NCI-H524 treated with DMSO at 0.1 percent for 48 hours (cell line): ENCODE measurements at places on chromosomes 5 and 9.

DNA sequence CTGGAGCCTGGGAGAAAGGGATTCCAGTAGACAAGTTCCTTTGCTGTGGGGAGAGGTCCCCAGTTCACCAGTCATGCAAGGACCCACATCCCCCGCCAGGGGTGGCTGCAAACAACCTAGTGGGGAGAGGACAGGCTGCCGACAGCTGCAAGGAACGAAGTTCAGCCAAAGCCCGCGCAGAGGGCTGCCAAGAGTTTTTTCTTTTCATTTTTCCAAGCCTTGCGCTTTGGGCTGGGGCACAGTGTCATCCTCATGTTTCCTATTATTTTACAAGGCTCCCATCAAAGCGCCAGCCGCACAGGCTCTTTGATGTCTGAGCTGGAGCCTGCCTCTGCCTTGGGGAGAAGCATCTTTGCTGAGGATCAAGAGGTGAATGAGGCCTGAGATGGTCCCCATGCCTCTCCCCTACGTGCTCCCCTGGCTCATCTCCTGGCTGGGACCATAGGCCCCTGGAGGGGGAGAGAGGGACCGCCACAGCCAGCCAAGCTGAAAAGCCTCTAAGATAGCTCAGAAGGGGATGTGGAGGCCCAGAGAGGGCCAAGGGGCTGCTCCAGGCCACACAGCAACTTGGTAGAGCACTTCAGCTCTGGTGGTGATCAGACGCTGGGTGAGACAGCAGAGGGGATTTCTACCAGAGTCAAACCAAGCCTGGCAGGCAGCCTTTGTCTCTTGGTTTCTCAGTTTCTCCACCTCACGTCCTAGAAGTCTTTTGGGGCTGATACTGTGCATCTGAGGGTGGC, 50.4 kb upstream of the SYNPO start:
- DNase-seq: no peak

- DNase-seq: no peak
Observed at GRCh38 chr5:157059093-157059539, at the start of gene HAVCR1. TSS of gene HAVCR1 (minus strand) at chr5:157059116. CDS start at chr5:157057943, 1,173 bp downstream.

- DNase-seq: no peak
Observed at GRCh38 chr9:98409719-98410118, 154.3 kb upstream of the TBC1D2 start.

- no peak for DNase-seq
Observed at GRCh38 chr5:107542428-107542827, 128.3 kb downstream of the EFNA5 start.

DNA sequence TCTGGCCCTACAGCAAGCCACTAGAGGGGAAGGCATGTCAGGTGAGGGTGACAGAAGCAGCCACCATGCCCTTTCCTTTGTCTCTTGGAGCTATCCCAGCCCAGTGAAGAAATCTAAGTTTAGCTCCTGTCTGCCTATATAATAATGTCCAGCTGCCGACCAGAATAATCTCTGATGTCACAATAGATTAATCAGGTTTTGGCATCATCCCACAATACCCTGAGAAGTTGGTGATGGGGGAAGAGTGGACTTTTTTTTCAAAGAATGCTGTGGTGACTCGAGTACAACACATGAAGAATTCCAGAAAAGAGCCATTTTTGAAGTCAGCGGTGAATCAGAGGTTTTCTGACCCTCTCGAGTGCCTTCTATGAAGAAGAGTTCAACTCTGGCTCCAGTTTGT, 1.7 kb upstream of the TSLP start:
- no peak for DNase-seq

- DNase-seq: no peak
Observed at GRCh38 chr9:85971731-85972130, 30.8 kb downstream of the NAA35 start.

GRCh38 chr5:95406426-95407090, 15.4 kb downstream of the FAM81B start:
- DNase-seq: no peak

DNA sequence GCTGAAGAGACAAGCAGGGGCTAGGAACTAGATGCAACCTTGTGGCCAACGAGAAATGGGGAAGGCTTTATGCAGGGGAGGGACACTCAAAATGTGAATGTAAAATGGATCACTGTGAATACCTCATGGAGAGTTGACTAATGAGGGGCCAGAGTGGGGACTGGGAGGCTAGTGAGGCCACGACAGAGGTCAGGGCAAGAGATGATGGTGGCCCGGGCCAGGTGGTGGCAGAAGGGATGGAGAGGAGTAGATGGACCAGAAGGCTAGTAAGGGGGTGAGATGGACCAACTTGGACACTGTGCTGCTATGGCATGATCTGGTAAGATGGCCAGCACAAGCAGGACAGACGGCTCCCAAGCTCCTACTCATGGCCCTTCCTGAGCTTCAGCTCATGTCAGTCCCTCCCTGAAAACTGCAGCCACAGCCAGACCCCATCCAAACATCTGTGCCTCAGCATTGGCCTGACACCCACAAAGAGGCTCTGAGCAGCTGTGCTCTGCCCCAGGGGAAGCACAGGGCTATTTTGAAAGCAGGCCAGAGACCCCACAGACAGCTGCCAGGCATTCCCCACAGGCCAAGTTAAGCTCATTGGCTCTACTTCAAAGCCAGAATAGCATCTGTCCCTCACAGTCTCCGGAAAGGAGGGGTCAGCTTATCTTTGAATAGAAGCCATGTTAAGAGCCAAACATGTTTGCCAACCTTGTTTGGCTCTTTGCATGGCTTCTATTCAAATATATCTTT, 22.1 kb downstream of the P4HA2 start:
- DNase-seq: peak; percentile 85

DNA sequence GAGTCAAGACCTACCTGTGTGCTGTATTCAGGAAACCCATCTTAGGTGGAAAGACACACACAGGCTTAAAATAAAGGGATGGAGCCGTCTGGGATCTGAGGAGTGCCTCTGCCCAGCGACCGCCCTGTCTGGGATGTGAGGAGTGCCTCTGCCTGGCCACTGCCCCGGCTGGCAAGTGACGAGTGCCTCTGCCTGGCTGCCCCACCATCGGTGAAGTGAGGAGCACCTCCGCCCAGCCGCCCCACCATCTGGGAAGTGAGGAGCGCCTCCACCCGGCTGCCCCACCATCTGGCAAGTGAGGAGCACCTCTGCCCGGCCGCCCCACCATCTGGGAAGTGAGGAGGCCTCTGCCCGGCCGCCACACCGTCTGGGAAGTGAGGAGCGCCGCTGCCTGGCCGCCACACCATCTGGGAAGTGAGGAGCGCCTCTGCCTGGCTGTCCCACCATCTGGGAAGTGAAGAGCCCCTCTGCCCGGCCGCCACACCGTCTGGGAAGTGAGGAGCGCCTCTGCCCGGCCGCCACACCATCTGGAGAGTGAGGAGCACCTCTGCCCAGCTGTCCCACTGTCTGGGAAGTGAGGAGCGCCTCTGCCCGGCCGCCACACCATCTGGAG, 33.7 kb downstream of the SAXO1 start:
- no peak for DNase-seq

GRCh38 chr5:2579126-2579525, 172.4 kb downstream of the IRX2 start:
- peak; percentile 2 for DNase-seq

DNA sequence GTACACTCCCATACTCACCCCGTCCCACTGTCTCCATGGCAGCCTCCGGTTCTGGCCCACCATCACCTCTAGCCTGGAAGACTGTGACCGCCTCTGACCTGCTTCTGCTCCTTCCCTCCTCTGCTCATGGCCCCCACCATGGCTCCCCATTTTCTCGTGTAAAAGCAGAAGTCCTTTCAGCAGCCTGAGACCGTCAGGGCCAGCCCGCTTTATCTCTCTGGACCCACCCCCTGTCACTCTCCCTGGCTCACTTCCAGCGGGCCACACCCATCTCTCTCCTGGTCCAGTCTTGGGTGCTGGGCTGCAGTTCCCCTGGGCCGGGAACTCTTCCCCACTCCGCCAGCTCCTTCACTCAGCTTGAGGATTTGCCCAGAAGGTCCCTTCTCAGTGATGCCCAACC, 96.0 kb upstream of the RUFY1 start:
- DNase-seq: no peak

- no peak for DNase-seq
Observed at GRCh38 chr5:148482697-148483462, 99.1 kb downstream of the FBXO38 start.

DNA sequence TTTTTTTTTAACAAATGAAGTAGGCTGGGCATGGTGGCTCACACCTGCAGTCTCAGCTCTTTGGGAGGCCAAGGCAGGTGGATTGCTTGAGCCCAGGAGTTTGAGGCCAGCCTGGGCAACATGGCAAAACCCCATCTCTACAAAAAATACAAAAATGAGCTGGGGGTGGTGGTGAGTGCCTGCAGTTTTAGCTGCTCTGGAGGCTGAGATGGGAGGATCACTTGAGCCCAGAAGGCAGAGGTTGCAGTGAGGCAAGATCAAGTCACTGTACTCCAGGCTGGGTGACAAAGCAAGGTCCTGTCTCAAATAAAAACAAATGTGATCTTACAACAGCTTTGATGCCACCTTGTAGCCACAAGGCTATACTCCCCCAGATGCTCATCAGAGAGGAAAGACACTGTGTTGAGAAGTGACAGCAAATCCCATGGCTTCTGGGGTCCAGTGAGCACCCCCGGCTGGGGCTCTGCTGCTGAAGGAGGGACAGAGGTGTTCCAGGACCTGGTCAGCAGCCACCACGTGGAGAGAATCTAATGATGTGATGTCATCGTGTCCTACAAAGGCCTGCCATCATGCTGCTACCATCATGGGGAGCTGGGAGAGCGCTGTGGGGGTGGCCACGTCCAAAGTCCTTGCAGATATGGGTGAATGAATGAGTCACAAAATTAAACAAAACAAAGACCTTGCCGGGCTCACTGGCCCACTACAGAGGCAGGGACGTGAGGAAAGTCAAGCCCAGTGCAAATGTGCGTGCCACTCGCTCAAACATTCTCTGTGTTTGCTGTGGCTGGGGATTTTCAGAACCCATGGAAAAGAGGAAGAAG, 60.7 kb downstream of the PRRT1B start:
- DNase-seq: no peak

DNA sequence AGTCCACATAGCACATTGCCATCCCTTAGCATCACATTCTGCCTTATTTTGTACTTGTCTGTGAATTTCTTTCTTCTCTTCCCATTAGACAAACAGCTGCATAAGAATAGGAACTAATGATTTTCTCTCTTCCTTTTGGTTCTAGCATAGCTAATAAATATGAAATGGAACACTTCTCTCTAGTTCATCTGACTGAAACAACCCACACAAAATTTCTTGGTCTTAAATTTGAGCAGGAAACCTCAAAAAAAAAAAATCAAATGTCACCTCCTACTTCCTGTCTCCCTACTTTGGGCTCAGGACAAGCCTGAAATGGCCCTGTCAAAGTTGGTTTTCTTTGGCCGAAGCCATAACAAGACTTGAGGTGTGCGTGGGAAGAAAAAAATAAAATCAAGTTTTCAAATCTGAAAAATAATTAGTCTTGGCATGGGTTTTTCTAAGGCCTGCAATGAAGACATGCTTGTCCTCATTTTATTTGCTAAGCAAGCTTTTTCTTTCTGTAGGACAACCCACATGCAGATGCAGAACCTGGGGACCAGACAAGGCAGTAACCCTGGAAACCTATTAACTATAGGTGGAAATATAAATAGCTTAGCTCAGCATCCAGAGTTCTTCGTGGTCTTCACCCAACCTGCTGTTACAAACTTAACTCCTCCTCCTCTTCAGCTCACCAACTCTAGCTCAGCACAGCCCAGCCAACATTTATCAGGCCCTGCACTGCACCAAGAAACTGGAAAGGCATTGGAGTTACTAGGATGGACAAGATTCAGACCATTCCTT, 523.5 kb upstream of the KLF4 start:
- no peak for DNase-seq

- DNase-seq: no peak
Observed at GRCh38 chr5:153880106-153880505, 158.6 kb downstream of the FAM114A2 start.

GRCh38 chr9:99127356-99128132, 22.6 kb downstream of the TGFBR1 start:
- no peak for DNase-seq

DNA sequence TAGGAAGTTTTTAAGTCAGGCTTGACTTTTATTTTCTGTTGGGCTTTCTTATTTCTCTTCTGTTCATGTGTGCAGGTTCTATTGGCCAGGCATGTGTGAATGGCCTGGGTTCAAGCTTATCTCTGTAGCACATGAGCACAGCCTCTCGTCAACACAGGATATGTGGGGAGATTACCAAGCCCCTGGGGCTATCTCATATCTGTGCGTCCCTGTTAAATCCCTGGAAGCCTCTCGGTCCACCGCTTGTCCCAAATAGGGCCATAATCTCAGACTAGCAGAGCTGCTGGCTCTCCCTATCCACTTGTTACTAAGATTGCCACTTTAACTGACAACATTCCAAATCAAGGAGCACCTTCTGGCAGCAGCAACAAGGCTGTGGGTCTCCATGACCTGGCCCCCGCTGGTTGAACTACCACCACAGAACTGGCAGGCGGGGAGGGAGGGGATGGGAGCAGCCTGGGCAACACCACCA, 28.4 kb upstream of the EBF1 start:
- no peak for DNase-seq

GRCh38 chr9:18410983-18411382, 63.0 kb upstream of the ADAMTSL1 start:
- no peak for DNase-seq

- no peak for DNase-seq
Observed at GRCh38 chr5:129718471-129719090, 29.3 kb upstream of the MINAR2 start.

DNA sequence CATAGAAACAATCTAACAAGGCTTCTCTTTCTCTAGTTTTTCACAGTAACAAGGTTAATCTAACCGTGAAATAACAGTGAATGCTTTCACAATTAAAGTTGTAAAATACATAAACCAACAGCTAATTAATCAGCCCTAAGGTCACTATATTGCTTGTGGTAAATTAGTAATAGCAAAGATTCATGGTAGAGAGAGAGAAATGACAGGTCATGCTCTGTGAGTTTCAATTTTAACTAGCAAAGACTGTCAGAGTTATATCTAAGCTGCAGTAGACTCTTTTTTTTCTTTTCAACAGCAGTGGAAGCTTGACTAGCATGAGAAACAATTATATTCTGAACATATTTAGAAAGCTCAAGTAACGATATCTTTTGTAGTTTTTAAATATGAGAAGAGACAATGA, 1068.0 kb downstream of the MAT2B start:
- no peak for DNase-seq

GRCh38 chr9:95778957-95779356, 96.5 kb upstream of the ERCC6L2 start:
- no peak for DNase-seq

- DNase-seq: peak; percentile 80
Observed at GRCh38 chr5:64768358-64769312, at the start of the genes CWC27 and SREK1IP1. TSS of gene CWC27 (plus strand) at chr5:64768930. CDS start at chr5:64769147, 217 bp downstream. TSS of gene SREK1IP1 (minus strand) at chr5:64768691. CDS start at chr5:64768517, 174 bp downstream.
